Amniotic epithelial cell (primary cell): ENCODE measurements at places on chromosomes 16 and 17.

- DNase-seq = no peak
These were observed 312.0 kb upstream of the CA10 start for GRCh38 chr17:52470553-52470952.

GRCh38 chr16:75089486-75090202 is 26.9 kb downstream of the LDHD start:
- DNase-seq = no peak

DNA sequence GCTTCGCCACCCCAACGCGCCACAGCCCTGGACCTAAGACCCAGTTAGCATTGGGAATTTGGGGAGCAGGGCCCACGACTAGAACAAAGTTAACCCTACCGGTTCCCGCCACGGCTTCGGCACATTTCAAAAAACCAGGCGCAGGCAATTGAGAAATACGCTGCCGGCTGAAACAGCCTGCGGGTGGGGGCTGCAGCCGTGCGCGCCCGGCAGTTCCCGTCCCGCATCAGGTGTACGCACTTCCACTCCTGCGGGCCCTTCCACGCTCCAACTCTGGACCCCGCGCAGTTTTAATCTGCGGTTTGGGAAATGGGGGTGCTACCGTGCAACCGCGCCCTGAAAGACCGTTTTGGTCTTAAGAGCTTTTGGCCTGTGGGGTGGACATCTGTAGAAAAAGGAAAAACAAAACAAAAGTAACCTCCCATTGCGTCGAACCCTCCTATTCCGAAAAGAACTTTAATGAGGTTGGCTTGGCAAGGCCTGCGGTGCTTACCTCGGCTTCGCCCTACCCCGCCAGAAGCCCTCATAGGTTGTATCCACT is 7.1 kb downstream of the IRX5 start:
- no peak for DNase-seq

DNA sequence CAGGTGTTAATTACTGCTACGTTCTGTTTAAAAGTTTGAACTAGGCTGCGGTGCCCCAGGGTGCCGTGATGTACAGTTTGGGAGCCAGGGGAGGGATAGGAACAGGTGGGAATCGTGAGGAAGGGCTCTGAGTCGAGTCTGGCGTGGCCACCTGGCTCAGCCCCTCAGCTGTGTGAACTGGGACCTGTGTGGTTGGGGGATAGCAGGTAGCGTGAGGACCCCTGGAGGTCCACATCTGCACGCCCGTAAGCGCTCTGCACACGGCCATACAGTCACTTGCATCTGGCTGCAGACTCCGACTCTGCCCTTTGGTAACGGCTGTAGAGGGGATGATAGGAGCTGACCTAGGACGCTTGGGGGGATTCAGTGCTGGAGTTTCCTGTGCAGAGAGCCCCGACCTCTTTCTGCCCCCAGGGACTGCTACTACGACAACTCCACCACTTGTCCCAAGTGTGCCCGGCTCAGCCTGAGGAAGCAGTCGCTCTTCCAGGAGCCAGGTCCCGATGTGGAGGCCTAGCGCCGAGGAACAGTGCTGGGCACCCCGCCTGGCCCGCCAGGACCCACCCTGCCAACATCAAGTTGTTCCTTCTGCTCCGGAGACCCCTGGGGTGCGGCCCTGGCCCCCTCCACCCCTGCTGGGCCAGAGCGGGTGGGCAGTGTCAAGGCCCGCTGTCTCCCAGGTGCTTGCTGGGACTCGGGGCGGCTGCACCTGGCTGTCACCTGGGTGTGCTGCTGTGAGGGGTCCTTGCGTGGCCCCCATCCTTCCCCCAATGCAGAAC is 17.1 kb downstream of the DEF8 start:
- no peak for DNase-seq

DNA sequence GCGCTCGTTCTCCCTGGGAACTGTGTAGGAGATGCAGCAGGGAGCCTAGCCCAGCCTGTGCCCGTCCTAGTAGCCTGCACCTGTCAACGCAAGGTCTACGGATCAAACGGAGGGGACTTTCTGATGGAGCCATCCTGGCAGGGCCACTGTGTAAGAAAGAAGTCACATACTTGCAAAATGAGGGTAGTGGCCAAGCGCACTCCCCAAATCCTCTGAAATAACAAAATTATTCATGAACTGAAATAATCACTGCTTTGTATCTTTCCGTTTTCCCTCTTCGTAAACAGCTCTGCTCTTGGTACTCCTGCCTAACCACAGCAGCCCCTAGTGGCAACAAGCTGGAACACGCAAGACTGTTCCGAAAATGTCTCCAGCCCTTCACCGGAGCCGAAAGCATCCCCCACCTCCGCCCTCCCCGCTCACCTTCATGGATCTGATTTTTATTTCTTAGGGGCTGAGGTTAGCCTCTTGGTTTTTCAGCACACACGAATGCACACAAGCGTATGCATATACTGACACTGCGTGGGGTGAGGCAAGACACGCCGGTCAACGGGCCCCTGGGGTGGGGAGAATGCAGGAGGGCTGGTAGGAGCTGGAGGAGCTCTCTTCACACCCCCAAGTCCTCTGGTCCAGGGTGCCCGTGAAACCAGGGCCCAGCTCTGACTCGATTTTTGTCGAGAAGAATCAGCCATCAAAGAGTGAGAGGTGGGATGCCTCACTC is 100.8 kb downstream of the ABCC12 start:
- DNase-seq = peak; percentile 60

DNA sequence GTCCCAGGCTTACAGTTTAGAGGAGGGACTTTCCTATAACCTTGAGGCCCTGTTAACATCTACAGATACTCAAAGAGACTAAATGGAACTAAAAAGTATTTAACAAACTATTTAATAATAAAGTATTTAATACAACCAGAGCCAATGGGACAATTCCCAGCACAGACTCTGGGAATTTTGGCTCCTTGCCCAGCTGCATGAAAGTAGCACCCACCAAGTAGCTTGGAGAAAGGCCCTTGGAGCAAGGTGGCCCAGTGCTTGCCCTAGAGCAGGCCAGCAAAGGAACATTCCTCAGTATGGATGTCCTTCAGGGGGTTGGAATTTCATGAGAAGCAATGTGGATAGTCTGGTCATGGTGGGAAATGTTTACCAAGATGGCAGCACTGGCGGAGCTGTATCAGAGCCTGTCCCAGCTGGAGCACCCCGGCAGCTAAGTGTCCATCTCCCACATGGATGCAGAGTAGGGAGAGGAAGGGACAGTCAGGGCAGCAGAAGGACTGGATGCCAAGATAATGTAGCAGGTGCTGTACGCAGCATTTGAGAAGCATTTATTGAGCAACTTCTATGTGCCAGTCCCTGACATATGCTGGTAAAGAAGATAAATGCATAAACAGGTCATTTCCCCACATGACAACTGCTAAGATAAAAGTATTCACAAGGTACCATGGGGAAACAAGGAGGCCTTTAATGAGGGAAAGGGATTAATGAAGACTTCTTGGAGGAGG is 5.2 kb upstream of the SMARCD2 start:
- DNase-seq = no peak

- no peak for DNase-seq
These were observed 2276.2 kb downstream of the TP53TG3F start for GRCh38 chr16:35735403-35736251.

GRCh38 chr17:60769327-60769726 is 91.7 kb downstream of the BCAS3 start:
- DNase-seq = no peak

DNA sequence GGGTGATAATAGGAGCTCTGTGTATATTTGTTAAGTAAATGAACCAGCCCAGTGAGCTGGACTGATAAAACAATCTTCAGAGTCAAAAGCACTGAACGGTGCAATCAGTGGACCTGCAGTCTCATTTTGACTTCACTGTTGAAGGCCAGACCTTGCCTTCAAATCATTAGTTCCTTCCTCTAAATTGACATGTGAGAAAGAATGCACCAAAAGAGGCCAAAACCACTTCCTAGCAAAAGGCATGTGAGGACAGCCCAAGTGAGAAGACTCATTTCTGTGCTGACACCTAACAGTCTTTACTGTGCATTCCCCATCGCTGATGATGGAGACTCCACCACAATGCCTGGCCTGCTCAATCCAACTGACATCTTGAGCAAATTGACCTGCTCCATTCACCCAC is 10.6 kb downstream of the GTF3C1 start:
- DNase-seq = no peak

- DNase-seq = peak; percentile 88
These were observed 26.4 kb upstream of the ARL4D start for GRCh38 chr17:43372273-43372911.
